CD4-positive, alpha-beta T cell treated with Interleukin-12 subunit alpha and Interleukin-12 subunit beta, for 1 hour (primary cell): ENCODE measurements at places on chromosomes 12 and 14.

- no peak for DNase-seq
Measured at GRCh38 chr12:77686760-77687159, 143.9 kb upstream of the NAV3 start.

DNA sequence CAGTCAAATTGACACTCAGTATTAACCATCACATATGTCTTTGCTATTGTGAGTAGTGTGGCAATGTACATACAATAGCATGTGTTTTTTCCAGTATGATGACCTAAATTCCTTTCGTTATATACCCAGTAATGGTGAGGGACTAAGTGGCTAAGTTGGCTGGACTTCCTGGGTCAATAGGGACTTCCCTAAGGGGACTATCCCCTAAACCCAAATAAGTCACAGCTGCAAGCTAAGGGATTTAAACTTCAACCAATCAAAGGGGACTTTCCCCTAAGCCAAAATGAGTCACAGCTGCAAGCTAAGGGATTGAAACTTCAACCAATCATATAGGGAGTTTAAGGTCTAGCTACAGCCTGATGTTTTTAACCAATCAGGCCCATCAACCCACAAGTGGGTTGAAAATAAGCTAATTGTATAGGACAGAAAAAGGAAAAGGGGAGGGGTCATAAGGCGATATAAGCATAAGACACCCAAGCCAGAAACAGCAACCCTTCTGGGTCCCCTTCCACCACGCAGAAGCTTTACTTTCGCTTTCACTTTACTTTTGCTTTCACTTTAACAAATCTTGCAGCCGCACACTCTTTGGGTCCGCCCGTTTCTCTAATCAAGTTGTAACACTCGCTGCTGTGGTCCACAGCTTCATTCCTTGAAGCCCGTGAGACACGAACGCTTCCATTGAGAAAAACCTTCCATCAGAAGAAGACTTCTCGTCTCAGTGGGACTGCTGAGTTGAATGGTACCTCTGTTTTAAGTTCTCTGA is 404.4 kb downstream of the FLRT2 start:
- peak; percentile 89 for DNase-seq

DNA sequence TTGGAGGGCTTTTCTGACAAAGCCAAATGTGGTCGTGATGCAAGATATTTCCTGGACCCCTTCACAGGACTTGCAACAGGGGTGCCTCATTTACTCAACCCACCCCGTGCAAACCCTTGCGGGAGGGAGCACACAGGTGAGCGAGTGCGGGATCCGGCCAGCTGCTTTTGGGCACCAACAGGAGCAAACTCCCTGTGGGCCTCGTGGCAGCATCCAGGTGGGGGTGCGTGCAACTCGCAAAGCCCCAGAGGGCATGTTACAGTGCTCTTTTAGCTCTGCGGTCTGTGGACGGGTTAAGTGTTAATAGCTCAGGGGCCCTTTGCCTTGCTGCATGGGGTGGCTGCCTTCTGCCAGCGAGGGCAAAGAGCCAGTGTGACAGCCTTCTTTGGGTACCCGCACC is 707.6 kb upstream of the MDGA2 start:
- DNase-seq, result no peak

DNA sequence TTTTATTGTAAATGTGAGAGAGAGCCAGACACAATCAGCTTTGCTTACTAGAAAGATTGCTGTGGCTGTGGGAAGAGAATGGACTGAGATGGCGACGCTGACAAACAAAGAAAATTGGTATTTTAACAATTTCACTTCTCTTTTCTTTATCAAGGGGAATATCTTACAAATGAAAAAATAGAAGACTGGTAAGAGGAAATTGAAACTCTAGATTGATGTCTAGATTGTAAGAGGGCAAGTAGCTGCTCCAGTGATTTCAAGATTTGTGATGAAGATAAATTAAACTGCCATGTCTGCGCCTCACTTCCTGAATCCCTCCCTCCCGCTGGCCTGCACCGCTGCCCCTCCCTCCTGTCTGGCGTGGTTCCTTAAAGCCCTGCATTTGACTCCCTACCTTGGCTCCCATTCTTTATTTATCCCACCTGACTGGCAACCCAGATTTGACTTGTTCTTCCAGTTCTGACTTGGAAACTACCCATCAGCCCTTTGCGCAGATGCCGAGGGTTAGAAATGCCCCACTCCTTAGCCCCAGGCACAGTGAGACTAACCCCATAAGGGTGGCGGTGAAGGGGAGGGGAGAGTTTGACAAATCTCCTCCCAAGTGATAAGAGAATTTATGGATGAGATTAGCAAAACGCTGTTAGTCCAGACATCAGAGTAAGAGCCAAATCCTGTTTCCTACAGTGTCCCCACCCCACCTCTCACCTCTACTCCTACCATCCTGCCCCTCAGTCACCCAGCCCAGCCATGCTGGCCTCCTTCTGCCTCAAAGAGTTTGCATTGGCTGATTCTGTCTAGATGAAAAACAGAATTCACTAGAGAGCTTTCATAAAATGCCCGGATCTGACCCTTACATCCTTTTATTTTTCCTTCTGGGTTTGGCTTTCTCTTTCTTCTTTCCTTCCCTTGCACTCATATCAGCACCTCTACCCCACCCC is 125.3 kb upstream of the ATF7IP start:
- DNase-seq, result peak; percentile 36

- DNase-seq, result no peak
Measured at GRCh38 chr12:94722664-94723063, 72.3 kb upstream of the TMCC3 start.

DNA sequence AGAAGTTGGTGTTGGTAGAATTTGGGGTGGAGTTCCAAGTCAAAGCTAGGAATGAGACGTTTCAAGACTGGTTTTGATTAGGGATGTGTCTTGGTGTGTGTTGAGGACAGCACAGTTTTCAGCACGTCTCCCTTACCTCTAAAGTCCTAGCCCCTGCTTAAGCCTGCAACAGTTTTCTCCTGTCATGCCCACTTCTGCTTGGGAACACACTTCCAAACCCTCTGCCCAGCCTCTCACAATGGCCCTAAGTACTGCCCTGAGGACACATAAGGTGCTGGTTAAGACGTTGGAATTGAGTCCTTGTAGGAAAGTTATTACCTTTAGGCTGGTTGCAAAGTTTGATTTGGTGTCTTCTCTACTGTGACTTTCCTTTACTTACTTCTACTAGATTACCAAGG is 710 bp upstream of the BMAL2 start:
- DNase-seq, result no peak
